Activated CD8-positive, alpha-beta T cell treated with anti-CD3 and anti-CD28 coated beads, Interleukin-2, amount 10 ng/mL, durations not matched to agents 7 days and 5 days (primary cell): ENCODE measurements at places on chromosomes 4 and X. TPM values are rescaled to one million over a fixed set of nuclear protein-coding genes. Genes with fewer than 3 reads are reported as not detected.

The OPN1LW gene
- not detected for total RNA-seq

The F8A3 gene
- total RNA-seq = 9.3 TPM

The FMR1NB gene
- not detected for total RNA-seq

DNA sequence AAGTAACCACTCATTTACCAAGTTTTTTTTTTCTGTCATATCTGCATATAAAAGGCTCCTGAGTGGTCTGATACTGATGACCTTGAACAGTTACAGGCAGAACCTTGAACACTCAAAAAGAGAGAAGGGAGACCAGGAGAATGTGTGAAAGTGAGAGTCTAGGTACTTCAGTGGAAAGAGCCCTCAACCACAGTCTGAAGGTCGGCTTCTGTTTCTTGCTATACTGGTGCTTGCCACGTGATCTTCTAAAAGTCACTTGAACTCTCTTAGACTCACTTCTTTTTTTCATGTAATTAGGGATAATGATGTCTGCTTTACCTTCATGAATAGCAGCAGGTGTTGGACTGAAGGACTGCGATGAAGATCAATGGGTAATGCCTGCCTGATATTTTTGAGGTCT is 22.8 kb downstream of the GABRB1 start:
- H3K27ac ChIP-seq = no peak overlapping the region
- peaks cover 5% of the 10 kb centered on the region for H3K27me3 ChIP-seq
- H3K4me1 ChIP-seq = no peaks in the 10 kb centered on the region
- H3K4me3 ChIP-seq = no peak overlapping the region

The HERC3 gene
- total RNA-seq = 26.1 TPM

The PCDH11X gene
- total RNA-seq = not detected

GRCh38 chrX:153650959-153651358 is 4.0 kb downstream of the DUSP9 start:
- H3K4me1 ChIP-seq = no peaks in the 10 kb centered on the region
- DNase-seq = no peak
- peaks cover 10% of the 10 kb centered on the region for H3K27me3 ChIP-seq
- H3K27ac ChIP-seq = no peak overlapping the region
- no peak overlapping the region for H3K4me3 ChIP-seq

DNA sequence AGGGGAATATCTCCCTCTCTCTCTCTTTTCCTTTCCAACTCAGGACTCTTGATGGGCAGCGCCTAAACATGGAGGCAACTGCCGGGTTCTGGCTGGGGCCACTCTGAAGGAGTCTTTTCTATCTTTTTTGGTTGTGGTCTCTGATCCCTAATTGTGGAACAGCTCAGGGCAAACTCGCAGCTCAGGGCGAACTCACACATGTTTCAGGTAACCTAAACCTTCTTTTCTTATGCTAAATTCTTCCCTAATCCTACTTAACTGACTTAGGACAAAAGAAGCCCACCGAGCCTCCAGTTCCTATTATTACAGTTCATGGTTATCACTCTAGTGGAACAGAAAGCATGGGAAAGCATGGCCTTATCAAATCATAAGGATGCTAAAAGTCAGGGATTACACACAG is 21.3 kb downstream of the ETDA start:
- H3K4me1 ChIP-seq = no peaks in the 10 kb centered on the region
- H3K27me3 ChIP-seq = no peaks in the 10 kb centered on the region
- H3K36me3 ChIP-seq = no peaks in the 10 kb centered on the region
- H3K27ac ChIP-seq = no peak overlapping the region

DNA sequence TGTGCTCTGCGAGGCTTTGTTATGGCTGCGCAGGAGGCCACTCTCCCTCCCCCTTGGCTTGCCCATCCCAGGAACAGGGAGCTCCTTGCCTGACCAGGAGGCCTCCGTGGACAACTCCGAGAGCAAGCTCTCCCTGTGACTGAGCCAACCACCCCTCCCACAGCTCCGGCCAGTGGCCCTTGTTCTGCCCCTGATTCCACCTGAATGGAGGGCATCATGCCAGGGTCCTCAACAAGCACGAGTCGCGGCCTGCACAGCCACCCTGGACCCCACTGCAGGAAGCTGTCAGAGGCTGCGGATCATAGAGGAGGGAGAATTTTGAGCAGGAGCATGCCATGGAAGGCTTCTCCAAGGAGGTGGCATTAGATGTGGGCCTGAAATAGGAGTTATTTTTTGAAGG is 44.8 kb upstream of the GRPEL1 start:
- H3K4me1 ChIP-seq = no peaks in the 10 kb centered on the region
- H3K27me3 ChIP-seq = peaks cover under 1% of the 10 kb centered on the region
- DNase-seq = no peak
- no peak overlapping the region for H3K4me3 ChIP-seq

The CT45A10 gene
- total RNA-seq = not detected

DNA sequence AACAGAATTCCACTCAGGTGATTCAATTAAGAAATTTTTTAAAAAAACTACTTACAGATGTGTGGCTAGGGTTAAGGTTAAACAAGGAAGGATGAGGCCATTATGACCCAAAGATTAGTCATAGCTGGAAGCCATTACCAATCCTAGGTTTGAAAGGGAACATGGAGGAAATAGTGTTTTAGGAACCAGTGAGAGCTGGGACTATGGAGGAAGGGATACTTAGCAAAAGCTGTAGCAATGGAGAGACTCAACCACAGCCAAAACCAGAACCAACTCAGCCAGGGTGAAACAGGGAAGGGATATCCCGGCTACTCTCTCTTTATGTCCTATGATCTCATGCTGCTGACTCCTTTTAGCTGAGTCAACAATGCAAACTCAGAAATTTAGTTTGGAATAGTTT is 148.6 kb upstream of the CNKSR2 start:
- H3K4me1 ChIP-seq = no peaks in the 10 kb centered on the region
- no peak overlapping the region for H3K4me3 ChIP-seq
- no peaks in the 10 kb centered on the region for H3K36me3 ChIP-seq

- H3K27ac ChIP-seq = no peak overlapping the region
- no peak for DNase-seq
Observed at GRCh38 chr4:150896497-150896896, 118.6 kb downstream of the LRBA start.

DNA sequence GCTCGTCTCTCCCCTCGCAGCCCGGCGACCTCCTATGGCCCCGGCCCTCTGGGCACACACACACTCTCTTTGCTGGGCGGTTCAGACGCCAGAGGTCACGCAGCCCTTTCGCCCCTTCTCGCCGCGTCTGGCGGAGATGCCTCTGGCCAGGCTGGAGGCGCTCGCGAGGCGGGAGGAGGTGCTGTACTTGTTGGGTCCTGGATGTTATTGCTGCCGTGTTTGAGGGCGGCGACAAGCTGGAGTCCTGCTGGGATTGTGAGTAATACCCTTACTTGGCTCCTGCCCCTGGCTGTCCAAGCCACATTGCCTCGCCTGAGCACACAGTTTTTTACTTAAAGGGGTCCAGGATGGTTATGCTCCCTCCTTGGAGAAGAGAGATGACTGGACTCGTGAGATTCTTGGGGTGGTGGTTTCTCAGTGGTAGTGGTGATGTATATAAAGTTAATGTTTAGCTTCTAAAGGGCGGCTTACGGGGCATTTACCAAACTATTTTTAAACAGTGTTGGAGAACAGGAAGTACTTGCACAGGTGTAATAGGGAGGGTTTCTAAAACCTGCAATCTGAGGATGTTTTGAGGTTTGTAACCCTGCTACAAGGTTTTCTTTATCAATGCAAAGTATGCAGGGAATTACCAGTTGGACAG is 572 bp downstream of the USP53 start:
- H3K36me3 ChIP-seq = peaks cover 11% of the 10 kb centered on the region
- DNase-seq = peak; percentile 74
- peak overlapping the region; percentile 97 for H3K4me3 ChIP-seq

GRCh38 chrX:110182362-110182761 is 135.5 kb downstream of the AMMECR1 start:
- no peak overlapping the region for H3K4me3 ChIP-seq
- no peaks in the 10 kb centered on the region for H3K27me3 ChIP-seq

GRCh38 chrX:31440546-31440945 is 368.7 kb upstream of the FTHL17 start:
- no peaks in the 10 kb centered on the region for H3K4me1 ChIP-seq
- H3K36me3 ChIP-seq = no peaks in the 10 kb centered on the region
- no peak overlapping the region for H3K4me3 ChIP-seq
- no peak for DNase-seq

The SSX4 gene
- total RNA-seq = not detected

GRCh38 chrX:80334583-80334982 is 85.7 kb upstream of the TENT5D start:
- no peaks in the 10 kb centered on the region for H3K27me3 ChIP-seq
- no peak overlapping the region for H3K27ac ChIP-seq
- H3K36me3 ChIP-seq = no peaks in the 10 kb centered on the region
- no peak overlapping the region for H3K4me3 ChIP-seq

GRCh38 chr4:102477657-102478056 is 23.5 kb upstream of the NFKB1 start:
- H3K27me3 ChIP-seq = no peaks in the 10 kb centered on the region
- no peak for DNase-seq
- no peak overlapping the region for H3K4me3 ChIP-seq
- H3K27ac ChIP-seq = no peak overlapping the region
- H3K4me1 ChIP-seq = peaks cover 4% of the 10 kb centered on the region
- H3K36me3 ChIP-seq = peaks cover 30% of the 10 kb centered on the region

The SLC38A5 gene
- 88.0 TPM for total RNA-seq

GRCh38 chr4:129823105-129823504 is 727.2 kb downstream of the C4orf33 start:
- DNase-seq = no peak
- no peak overlapping the region for H3K4me3 ChIP-seq
- no peaks in the 10 kb centered on the region for H3K27me3 ChIP-seq
- H3K27ac ChIP-seq = no peak overlapping the region
- H3K36me3 ChIP-seq = no peaks in the 10 kb centered on the region
- H3K4me1 ChIP-seq = no peaks in the 10 kb centered on the region

The ITIH6 gene
- not detected for total RNA-seq

The ASB5 gene
- total RNA-seq = not detected

GRCh38 chr4:52861171-52861823 is 820 bp upstream of the RASL11B start:
- no peaks in the 10 kb centered on the region for H3K36me3 ChIP-seq
- H3K27ac ChIP-seq = peak overlapping the region; percentile 13

GRCh38 chr4:75495476-75495875 is 18.7 kb downstream of the RCHY1 start:
- no peak overlapping the region for H3K27ac ChIP-seq
- H3K4me1 ChIP-seq = peaks cover 10% of the 10 kb centered on the region
- H3K27me3 ChIP-seq = no peaks in the 10 kb centered on the region
- no peak for DNase-seq

The CMC4 gene
- 5.6 TPM for total RNA-seq

DNA sequence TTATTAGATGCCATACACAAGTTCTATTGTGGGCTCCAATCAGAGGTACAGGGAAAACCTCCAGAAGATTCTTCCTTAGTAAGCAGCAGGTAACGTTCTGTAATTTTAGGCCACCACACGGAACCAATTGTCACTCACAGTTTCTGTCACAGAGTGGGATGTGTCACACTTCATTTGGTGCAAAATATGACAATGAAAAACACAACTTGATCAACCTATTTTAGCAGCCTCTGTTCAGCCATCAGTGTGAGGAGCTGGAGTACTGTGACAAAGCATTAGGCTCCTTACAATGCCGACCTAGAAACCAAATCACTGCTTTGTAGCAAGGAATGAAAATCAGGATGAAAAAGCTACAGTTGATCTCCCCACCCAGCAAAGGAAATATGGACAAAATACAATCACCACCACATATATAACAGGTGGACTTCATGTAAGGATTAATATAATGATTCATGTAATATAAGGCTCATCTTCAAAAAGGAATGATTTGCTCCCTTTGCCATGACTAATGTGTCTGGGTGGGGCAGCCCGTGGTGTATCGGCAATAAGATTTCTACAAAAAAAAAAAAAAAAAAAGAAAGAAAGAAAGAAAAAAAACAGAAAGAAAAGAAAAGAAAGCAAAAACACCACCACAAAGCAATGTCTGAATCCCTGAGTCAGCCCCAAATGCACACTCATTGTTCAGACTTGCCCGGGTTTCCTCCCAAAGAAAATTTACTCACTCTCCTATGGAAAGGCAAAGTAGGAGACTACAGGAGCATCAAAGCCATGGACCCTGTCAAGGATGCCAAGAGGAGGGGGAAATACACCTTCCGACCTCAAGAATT is 36.0 kb downstream of the SLC9A7 start:
- no peak for DNase-seq
- no peaks in the 10 kb centered on the region for H3K4me1 ChIP-seq

The CCNB3 gene
- total RNA-seq = 0.21 TPM

The EVC2 gene
- 1.1 TPM for total RNA-seq

DNA sequence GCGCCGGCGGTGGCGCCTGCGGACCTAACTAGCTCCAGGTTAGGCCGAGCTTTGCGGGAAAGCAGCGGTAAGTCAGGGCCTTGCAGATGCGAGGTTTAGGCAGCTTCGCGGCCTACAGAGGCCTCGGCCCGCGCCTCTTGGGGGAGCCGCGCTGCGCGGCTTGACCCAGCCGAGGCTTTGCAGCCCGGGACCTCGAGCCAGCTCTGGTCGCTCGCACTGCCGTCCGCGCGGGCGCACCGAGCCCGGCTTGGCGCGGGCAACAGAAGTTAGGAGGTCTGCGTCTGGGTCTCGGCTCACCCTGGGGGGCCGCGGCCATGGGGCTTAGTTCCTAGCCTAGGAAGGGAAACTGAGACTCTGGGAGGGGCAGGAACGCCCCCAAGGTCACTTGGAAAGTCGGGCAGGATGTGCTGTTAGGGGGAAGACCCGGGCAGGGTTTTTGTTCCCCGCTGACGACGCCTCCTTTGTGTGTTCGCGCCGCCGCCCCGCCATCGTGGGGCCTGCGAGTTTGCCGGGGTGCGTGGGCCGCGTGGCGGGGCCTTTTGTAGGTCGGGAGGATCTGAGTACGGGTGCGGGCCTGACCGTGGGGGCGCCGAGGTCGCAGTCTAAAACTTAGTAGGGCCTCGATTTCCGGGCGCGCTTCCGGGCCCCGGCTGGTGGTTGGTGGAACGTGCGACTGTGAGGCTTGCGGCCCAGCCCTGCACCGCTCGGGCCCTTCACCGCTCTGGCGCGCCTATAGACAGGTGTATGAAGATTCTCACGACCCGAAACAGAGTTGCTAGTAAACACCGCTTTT is 482 bp downstream of the RNF4 start:
- peaks cover 2% of the 10 kb centered on the region for H3K27me3 ChIP-seq
- H3K4me1 ChIP-seq = peaks cover 43% of the 10 kb centered on the region
- H3K27ac ChIP-seq = peak overlapping the region; percentile 99

The HHIP gene
- total RNA-seq = not detected
